PC-9 (cell line): ENCODE measurements at places on chromosomes 6 and 20. TPM values are rescaled to one million over a fixed set of nuclear protein-coding genes. Genes with fewer than 3 reads are reported as not detected.

The TAAR2 gene
- not detected in 2 replicates for total RNA-seq

DNA sequence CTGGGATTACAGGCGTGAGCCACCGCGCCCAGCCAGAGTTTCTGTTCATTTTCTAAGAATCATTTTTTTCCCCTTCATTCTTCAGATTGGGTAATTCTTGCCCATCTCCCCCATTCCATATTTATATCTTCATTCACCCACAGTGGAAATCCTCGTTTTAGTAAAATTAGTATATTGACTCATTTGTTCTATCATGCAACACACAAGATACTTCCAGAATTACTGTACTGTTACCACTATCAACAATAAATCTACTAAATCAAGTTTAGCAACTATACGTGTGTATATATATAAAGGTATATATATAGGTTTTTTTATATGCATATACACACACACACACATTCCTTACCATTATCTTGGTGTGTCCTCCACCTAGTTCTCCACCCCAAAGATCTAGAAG is 41.2 kb upstream of the KCNG1 start:
- no peak for DNase-seq

DNA sequence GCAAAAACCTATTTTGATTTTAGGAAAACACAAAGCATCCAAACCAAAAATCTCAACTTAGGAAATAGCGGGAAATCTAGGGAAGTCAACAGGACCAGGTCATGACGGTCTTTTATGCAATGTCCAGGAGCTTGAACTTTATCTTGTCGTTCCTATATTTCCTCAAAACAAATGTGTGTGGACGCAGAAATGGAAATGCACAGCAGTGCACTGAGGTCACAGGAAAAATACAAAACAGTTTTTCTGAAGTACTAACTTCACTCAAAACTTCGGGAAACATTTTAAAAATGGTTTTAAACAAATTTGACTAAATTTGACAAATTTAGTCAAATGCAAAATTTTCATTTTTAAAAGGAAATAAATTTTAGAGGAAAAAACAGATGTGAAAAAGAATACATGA is 5.5 kb upstream of the SLC17A2 start:
- no peak for DNase-seq

The HSPA1L gene
- 2.3 and 2.6 TPM in 2 replicates for total RNA-seq

The ERMARD gene
- total RNA-seq, result 19.3 and 28.2 TPM in 2 replicates

GRCh38 chr20:44390280-44390679 is 34.8 kb downstream of the HNF4A start:
- DNase-seq, result no peak

The IMPG1 gene
- total RNA-seq, result not detected in 2 replicates

GRCh38 chr6:156269751-156270369 is 507.3 kb upstream of the ARID1B start:
- no peak for DNase-seq

DNA sequence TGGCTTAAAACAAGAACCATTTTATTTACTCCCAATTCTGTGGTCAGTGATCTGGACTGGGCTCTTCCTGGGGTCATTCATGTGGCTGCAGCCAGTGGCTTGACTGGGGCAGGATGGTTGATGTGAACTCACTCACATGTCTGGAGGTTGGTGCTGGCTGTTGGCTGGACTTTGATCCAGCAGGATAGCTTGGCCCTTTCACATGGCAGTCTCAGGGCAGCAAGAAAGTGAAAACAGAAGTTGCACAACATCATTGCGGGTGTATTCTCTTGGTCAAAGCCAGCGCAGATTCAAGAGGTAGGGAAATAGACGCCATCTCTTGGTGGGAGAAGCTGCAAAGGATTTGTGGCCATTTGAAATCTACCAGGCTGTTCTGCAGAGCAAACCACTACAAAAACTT is 77.2 kb downstream of the MDGA1 start:
- DNase-seq, result no peak

DNA sequence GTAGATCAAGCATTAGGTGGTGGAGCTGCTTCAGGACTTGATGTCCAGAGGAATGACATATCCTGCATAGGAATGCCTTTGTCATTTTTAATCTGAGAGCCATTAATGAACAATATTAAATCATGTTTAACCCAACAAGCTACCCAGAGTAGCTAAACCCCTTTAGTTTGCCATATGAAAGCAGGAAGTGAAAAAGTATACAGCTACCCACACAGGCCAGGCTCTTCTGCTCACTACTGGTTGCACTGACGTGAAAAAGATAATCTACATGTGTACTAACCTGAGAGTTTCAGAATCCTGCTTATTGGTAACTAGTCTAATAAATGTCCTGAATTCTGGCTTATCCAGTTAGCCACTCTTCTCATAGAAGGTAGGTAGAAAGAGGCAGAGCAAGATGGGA is 19.9 kb downstream of the GLYATL3 start:
- DNase-seq, result no peak

DNA sequence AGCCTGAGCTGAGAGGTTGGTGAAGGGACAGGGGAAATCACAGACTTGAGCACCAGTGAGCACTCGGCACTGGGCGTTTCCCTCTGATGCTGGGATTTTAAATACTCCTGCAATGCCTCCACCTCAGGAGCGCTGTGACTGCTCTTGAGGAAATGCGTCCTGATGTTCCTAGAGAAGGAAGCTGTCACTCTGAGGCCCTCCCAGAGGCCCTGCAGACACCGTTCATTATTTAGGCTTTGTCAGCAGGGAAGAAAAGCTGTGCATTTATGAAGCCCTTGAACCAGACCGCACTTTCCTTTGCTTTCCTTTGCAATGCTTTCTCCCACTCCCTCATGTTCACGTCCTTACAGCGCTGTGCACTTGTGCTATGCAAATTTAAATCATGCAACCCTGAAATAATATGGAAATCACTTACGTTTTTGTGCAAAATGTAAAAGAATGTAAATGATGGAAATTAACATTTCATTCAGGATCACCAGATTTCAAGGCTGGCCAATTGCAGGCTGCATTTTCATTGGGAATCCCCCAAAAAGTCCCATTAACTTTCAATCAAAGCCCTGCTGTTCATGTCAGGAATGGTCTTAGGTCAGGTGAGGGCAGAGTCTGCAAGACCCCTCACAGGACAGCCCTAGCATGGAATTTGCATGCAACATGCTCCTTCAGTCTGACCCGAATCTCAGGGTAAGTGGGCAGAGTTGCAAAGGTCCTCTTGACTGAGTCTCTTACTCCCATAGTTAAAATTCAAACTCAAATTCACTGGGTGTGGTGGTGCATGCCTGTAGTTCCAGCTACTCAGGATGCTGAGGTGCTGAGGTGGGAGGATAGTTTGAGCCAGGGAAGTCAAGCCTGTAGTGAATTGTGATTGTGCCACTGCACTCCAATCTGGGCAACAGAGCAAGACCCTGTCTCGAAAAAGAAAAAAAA is 45.8 kb upstream of the SYNDIG1 start:
- DNase-seq, result no peak

DNA sequence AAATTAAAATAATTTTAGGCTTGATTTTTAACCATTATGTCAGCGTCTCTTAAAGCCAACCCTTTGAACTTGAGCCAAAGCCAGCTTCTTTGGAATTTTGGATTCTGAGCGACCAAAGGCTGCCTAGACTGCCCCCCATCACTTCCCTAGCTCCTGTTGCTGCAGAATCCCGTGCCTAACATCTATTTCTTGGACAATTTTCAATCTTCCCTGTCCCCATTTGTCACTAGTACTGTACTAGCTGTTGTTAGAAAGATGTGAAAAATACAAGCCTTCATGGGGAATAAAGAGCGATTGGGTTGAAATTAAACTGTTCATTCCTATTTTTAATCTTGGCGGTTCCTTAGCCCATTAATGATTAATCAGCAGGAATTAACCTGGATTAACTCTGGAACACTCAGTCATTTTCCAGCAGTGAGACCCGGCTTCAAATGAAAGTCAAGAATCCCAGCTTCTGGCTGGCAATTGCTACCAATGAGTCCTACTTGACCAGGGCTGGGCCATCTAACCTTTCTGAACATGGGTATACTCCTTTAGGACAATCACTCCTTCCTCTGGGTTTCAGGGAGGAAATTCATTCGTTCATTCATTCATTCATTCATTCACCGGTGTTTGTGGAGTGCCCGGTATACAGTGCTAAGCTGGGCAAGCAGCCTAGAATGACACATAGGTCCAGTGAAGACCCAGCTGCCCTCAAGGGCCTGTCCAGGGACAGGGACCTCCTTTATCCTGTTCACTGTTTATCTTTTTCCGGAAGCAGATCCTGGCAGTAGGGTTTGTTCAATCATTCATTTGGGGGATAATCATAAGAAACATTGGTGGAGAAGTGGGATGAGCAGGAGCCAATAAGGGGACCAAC is 1.4 kb upstream of the RRBP1 start:
- DNase-seq, result no peak

DNA sequence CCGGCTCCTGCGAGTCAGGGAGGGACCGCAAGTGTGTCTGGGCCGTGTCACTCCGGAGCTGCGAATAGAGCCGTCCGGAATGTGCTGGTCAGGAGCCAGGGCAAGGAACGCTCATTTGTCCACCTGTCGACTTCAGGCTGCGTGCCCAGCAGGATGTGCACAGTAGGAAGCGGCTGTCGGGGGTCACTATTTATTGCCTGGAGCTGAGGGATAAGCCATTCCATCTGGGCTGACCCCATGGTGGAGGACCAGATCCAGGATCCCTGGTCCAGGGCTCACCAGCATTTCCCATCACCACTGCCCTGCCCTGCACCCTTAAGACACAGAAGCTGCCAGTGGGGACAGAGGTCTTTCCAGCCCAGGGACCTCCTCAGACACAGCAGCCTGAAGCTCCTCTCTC is 14.7 kb downstream of the NTSR1 start:
- DNase-seq, result no peak

DNA sequence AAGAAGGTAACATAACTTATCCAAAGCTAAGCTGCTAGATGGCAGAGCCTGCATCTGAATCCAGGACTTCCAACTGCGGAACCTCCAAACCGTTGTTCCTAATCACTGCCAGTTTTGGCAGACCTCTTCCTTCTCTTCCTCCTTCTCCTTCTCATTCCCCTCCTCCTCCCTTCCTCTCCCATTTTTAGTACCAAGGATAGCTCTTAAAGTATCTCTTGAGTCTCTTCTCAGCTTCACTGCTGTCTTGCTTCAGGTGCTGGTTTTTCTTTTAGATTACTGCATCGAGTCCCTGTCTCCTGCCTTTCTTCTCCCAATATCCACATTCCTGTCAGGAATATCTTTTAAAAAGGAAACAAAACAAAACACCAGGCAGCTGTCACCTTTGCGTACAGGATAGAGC is 77.1 kb downstream of the CDYL start:
- no peak for DNase-seq

DNA sequence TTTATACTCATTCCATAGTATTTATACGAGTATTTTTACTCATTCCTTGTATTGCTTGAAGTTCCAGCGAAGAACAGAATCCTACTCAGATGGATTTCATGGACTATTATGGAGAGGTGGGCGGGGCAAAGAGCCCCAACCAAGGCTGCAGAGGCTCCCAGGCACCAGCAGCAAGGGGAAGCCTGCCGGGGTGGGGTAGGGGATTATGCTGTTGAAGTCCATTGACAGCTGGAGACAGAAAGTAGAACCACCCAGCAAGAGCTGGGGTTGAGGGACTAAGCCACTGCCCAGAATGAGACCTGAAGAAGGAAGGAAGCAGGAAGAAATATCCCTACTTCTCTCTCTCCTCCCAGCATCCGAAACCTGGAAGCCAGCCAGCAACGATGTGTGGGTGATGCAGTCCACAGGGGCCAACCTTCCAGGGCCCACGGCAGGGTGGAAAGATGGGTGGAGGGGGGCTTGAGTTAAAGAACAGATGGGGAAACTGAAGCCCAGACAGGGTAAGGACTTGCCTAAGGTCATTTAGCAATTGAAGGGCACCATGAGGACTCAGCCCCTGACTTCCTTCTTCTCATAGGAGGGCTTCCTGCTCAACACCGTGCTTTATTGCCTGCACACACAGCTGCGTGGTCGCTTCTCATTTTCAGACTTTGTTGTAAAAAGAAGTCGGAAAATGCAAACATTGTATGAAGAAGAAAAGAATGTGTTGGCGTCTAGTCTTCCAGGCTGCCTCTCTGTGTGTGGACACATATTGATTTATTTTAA is 18.3 kb upstream of the GTSF1L start:
- DNase-seq, result no peak

The GGTLC1 gene
- total RNA-seq, result 0.43 and 0.63 TPM in 2 replicates

DNA sequence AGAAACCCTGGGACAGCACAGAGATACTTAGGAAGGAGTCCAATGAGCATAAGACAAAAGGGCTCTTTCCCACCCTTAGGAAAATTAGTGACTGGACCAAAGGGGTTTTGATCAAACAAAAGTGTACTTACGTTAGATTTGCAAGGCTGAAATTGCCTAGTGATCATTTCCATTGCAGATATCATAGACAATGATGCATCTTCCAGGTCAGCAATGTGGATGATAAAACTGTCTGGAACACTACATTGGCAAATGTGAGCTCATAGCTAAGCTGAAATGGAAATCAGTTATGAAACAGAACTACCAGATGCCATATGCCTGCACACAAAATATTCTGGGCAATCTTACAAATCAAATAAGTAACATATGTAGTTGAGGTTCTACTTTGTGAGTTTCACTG is 34.0 kb downstream of the LY86 start:
- no peak for DNase-seq

- no peak for DNase-seq
Observed at GRCh38 chr6:37354526-37355384, 972 bp downstream of the RNF8 start.

GRCh38 chr20:56716806-56717205 is 87.7 kb downstream of the TFAP2C start:
- DNase-seq, result no peak

The SLC17A1 gene
- not detected in 2 replicates for total RNA-seq

The SNX9 gene
- 22.5 and 25.0 TPM in 2 replicates for total RNA-seq

DNA sequence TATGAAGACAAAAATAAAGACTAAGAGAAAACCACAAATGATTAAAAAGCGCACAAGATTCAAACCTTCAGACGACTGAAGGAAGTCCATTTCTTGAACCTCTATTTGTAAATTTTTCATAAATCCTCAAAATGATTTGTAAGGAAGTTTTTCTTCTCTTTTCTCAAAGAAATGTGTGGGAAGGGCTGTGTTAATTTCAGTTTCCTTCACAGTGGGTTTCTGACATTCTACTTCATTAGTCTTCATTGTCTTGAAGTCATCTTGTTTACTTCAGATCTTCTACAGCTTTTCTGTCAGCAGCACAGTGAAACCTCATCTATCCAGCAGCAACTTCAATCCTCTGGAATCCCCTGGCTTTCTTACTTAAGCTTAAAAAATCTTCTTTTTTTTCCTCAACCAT is 87.6 kb upstream of the MYLIP start:
- no peak for DNase-seq

GRCh38 chr20:20604907-20605306 is 107.5 kb downstream of the RALGAPA2 start:
- no peak for DNase-seq

The CDSN gene
- 1.0 and 1.9 TPM in 2 replicates for total RNA-seq

GRCh38 chr6:132007474-132008190 is 56.5 kb upstream of the CCN2 start:
- DNase-seq, result no peak
